ENCODE measurements at places on chromosomes 6 and 20. TPM values are rescaled to one million over a fixed set of nuclear protein-coding genes. Genes with fewer than 3 reads are reported as not detected.

PTP4A1 gene
- 29.5 TPM for total RNA-seq

MUC21 gene
- total RNA-seq, result 207 TPM

- H3K27ac ChIP-seq, result no peak overlapping the region
- H3K4me1 ChIP-seq, result no peaks in the 10 kb centered on the region
- no peak overlapping the region for H3K4me3 ChIP-seq
These were observed 29.5 kb downstream of the TSHZ2 start for GRCh38 chr20:53001498-53002301.

DNA sequence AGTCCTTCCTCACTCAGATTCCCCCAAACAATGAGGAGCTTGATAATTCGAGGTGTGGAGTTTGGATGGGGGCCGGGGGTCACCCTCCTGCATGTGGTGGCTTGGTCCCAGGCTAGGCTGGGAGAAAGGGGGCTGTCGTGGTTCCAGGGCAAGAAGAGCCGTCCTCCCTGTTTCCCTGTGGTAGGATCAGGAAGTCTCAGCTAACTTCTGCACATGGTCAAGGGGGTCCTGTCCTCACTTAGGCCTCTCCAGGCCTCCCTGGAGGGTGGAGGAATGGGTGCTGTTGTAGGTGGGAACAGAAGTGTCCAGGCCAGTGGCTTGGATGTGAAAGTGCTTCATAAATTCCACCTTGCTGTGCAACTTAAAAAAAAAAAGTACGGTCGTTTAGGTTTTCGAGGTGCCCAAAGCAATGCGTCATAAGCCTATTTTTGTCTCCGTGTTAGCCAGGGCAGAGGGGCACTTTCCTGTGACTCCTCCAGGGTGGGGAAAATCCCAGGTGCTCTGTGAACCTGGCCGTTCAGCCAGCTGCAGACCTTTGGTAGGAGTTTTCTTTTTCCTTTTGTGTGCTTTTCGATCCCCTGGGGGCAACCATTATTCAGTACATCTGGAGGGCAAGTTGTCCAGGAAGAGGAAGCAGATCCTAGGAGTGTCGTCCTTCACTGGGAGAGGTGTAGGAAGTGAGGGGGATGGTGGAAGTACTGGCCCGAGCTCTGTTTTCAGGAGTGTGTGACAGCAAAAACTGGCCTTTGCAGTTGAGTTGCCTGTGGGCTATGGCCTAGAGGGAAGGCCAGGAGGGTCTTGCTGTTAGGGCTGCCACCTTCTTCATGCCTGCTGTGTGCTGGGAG is 9.6 kb downstream of the IGF2R start:
- H3K27me3 ChIP-seq, result no peaks in the 10 kb centered on the region
- no peak overlapping the region for H3K4me3 ChIP-seq
- peaks cover 92% of the 10 kb centered on the region for H3K4me1 ChIP-seq
- DNase-seq, result no peak
- peak overlapping the region; percentile 67 for H3K27ac ChIP-seq

DNA sequence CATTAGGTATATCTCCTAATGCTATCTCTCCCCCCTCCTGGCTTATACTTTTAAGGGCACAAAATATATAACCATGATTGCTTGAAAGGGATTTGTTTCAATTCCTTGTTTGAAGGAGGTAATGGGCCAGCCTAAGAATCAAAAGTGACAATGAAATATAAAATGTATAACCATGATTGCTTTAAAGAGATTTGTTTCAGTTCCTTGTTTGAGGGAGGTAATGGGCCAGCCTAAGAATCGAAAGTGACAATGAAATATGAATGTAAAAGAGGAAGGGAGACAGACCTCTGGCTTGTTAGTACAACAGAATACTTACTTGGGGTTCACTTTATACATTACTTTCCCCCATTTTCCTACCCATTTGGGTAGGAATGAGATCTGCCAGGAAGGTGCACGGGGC is 55.5 kb downstream of the FOXC1 start:
- no peaks in the 10 kb centered on the region for H3K4me1 ChIP-seq
- DNase-seq, result no peak
- no peak overlapping the region for H3K27ac ChIP-seq
- H3K4me3 ChIP-seq, result no peak overlapping the region
- no peaks in the 10 kb centered on the region for H3K27me3 ChIP-seq
- no peaks in the 10 kb centered on the region for H3K36me3 ChIP-seq

DNA sequence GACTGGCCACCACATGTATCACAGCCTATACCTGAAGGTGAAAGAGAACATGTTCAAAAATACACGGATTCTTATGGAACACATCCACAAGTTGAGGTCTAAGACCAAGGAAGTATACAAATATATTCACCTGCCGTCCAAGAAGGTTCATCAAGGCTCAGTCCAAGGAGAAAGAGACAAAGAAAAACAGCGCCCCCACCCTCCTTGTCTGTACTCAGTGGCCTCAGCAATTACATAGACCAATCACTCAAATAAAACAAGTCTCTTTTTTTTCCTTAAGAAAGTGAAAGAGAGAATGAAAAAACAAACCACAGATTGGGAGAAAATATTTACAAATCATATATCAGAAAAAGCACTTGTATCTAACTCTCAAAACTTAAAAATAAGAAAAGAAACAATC is 19.5 kb downstream of the CPXM1 start:
- no peak overlapping the region for H3K27ac ChIP-seq
- H3K4me1 ChIP-seq, result no peaks in the 10 kb centered on the region
- DNase-seq, result no peak
- no peak overlapping the region for H3K4me3 ChIP-seq
- H3K36me3 ChIP-seq, result no peaks in the 10 kb centered on the region
